GOT3 (cell line): ENCODE measurements at places on chromosomes 6 and 20.

GRCh38 chr20:8862092-8862491 is 206.8 kb upstream of the PLCB4 start:
- DNase-seq, result no peak

DNA sequence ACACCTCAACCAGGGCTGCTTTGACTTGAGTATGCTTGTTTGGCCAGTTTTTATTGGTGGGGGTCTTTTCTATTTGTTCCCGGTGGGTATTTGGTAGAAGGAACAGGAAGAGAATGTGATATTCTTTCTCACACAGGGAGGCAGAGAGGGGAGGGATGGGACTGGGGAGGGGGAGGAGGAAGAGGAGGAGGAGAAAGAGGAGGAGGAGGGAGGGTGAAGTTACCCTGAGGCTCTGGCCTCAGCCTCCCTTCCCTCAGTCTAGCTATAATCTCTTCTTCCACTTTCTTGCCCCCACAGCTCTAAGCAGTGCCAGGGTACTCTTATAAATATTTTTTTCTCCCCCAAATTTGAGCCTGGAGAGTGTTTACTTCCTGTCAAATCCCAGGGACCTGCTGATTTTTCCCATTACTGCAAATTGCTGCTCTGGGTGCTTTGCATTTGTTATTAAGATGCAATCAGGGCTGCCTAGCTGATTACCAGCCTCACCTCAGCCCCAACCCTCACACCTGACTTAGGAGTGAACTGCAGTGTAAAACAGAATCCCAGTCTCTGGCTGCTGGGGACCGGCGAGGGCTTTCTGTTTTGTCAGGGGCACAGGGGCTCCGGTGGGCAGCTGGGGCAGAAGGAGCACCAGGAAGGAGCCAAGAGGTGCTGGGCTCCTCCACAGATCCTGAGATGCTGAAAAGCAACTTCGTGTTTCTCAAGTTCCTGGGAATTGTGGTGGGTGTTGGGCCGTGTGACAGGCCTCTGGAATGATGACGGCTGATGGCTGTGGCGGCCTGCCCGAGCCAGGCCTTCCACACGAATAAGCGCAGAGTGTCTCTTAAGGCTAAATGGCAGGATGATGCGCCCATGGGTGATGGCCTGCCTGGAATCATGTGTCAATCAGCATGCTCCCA is 141.4 kb downstream of the CD83 start:
- no peak for DNase-seq

DNA sequence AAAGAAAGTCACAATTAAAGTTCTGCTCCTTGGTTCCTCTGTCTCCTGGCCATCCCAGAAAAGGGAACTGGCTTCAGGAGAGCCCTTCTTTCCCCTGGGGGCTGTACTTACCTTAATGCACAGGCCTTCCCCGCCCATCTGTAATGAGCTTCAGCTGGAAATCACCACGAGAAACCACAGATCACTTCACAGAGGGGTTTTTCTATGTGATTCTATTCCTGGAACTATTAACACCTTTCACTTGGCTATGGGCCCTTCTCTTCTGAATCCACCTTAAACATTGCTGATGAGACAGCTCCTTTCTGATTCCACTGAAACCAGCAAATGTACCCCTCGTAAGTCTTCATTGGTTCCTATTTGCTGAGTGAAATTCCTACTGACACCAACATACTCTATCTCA is 80.7 kb downstream of the FOXF2 start:
- no peak for DNase-seq

DNA sequence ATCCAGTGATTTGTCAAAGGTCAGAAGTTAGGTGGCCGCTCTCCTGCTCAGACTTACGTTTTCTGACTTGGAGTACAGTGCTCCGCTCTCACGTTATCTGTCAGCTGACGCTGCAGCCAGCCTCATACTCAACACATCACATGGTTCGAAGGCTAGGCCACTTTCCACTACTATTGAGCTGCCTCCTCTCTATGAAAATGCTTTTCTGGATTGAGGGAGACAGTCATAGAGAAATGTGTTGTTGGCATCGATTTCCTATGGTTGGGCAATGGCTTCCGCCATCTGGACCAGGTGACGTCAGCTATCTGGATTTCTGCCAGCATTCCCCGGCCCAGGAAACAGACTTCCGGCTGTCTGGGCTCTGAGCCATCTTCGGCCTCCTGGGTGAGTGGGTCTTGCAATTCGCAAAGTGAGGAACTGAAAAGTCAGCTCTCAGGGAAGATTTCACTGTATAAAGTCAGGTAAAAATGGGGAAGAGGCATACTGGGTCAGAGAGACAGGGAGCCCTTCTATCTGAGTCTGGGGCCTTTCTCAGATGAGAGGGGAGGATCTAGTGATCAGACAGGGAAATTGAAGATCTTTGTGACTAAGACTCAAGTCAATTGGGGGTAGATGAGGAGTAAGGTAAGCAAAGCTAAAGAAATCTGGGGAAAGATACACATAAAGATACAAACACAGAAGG is 37.5 kb upstream of the IER3 start:
- DNase-seq, result peak; percentile 90

DNA sequence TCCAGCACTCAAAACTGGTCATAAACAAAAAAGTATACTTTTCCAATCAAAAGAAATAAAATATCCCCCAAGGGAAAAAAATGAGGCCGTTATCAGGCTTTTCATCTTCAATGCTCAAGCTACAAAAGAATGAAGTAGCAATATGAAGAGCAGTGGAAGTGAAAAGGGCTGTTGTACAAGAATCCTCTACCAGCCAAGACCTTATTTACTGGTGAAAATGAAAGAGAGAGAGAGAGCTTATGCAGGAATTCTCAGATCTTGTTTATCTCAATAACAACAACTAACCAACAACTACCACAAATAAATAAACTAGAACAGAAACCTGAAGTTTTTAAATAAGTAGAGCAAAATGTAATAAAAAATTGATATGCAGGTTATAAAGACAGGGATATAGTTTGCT is 400.6 kb downstream of the HDGFL1 start:
- DNase-seq, result no peak

DNA sequence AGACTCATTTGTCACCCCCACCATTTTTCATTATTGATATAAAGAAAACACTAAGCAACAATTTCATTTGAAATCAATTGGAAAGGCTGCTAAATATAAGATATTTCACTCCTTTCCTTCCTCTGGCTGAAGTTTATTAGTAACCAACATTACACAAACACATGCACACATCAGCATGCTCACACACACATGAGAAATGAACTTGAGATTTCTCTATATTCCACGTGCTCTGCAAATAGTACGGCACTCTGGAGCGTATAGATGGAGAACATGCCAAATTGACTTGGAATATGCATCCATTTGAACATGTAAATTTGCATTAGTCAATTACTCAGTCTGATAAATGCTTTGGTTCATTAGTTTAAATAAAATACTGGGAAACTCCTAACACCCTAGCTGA is 37.1 kb upstream of the F13A1 start:
- no peak for DNase-seq
